ENCODE measurements at places on chromosomes 7 and 10.

GRCh38 chr7:50714857-50715256 lies 67.8 kb downstream of the GRB10 start:
- no peak for DNase-seq

DNA sequence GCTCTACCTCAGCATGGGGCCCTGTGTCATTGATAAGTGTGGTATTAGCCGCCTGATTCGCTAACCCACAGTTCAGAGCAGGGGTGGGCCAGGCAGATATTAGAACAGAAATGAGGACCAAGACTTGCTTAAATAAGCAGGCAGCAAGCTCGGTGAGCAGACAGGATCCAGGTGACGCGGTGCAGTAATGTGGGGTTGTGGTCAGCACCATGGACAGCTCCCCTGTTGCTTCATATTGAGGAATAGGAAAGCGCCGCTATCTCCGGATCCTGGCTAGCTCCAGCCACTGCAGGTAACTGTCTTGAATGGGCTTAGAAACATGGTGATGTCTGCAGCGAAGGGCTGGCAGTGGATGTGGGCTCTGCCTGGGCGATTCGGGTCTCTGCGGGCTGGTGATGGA lies 51.3 kb upstream of the GPR26 start:
- DNase-seq: no peak

DNA sequence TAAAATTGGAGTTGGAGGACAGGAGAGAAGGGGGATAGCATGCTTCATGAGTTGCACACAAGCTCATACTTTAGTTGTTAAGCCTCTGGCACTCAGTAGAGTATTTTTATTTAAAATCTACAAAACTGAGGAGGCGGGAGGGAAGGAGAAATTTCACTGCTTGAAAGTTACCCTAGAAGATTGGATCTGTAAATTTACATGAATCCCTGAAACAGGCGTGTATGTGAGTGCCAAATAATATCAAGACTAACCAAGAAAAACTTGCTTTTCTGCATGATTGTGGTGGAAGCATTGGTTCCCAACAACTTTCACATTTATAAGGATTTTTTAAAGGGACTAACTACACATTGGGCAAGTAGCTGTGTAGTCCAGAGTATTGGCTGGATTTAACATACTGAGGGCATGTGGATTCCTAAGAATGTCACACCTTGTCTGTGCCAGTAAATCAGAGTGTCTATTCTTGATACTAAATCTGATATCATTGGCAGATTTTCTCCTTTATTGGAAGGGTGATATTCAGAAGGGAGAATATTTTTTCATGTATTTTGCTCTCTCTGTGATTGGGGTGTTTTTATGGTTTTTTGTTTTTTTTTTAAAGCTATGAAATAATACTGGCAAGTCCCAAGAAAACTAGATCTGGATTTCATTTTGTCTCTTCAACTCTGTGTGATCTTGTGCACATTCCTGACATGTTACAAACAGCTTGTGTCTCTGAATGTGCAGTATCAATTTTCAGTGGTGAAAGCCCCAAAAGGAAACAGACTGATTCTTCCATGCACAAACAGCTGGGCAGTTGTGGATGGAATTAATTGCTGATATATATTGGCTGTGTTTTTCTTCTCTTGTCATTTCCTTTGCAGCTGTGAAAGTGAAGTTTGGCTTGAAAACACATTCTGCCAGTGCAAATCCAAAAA lies 67.2 kb downstream of the ADD3 start:
- DNase-seq: no peak

GRCh38 chr7:46076527-46076926 lies 155.5 kb upstream of the IGFBP3 start:
- DNase-seq: no peak

DNA sequence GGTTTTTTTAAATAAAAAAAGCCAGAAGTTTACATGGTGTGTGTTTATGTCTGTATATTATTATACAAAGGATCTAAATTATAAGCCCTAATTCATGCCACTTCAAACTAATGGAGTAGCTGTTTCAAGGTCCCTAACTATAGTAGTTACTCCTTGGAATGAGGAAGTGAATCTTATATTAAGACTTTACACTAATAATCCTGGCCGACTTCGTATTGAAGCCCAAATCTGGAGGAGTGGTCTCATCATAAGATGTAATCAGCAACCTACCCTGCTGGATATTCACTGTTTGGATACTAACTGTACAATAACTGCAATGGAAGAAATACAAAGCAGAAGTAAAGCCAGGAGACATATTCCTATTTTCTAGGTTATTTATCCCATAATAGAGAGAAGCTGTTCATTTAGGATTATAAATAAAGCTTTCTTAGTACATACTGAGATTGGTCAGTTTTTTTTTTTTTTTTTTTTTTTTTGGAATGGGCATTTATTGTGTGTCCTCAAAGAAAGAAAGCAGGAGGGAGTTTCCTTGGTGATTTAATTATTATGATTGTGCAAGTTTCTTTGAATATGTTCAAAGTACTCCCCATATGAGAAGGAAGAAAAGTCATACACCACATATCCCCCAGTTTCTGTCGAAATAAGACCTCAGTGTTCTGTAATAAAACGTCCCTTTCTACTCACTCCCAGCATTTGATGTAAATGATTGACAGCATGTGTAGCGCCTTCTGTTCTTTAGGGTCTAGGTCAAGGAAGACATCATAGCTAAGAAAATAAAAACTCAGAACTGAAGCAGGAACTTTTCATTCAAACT lies 397.8 kb downstream of the EXOC4 start:
- DNase-seq: no peak

DNA sequence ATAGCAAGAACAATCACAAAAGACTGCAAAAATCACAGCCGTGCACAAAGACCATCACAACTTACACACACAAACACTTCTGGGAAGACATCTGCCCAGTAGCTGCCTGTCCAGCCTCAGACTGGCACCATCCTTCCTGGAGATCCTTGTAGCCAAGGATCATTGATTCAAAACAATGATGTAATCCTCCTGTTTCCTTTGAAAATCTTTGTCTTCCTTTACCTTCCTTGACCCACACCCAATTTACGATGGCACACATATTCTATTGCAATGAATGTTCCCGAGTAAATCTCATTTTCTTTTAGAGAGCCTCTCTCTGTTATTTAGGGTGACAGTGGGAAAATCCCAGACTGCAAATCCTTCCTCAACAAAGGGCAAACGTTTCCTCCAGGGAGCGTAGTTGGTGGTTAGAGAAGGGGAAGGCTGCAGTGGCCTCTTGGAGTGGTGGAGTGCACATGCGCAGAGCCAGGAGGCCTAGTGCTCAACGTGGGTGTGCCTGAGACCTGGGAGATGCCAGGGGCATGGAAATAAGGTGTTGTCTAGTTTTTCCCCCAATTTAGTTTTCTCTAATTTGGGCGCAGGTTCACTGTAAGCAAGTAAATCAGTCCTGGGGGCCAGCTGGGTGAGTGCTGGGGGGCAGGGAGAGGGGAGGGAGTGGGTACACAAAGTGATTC lies 3.1 kb upstream of the INPP5A start:
- no peak for DNase-seq

DNA sequence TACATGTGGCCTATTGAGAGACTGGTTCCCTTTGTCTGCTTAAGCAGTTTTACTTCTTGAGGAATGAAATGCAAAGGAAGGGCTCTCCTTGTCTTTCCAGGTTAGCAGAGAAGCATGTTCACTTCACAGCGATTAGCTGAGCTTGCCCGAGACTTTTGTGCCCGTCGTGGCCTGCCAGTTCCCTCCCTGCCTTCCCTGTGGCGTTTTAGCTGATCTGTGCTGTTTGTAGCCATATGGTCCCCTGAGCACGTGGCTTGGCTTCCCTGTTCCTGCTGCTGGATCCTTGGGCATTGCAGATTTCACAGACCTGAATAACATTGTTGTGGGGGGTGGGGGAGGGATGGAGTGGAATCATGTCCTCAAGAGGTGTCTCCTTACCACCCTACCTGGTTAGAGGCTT lies 61.8 kb downstream of the SND1 start:
- DNase-seq: no peak

GRCh38 chr7:100604028-100604975 lies 2.1 kb downstream of the PCOLCE start:
- no peak for DNase-seq

- DNase-seq: no peak
These were observed 690.8 kb upstream of the FZD8 start for GRCh38 chr10:36332926-36333325.

GRCh38 chr10:68424454-68425014 lies 17.5 kb upstream of the RUFY2 start:
- DNase-seq: no peak

DNA sequence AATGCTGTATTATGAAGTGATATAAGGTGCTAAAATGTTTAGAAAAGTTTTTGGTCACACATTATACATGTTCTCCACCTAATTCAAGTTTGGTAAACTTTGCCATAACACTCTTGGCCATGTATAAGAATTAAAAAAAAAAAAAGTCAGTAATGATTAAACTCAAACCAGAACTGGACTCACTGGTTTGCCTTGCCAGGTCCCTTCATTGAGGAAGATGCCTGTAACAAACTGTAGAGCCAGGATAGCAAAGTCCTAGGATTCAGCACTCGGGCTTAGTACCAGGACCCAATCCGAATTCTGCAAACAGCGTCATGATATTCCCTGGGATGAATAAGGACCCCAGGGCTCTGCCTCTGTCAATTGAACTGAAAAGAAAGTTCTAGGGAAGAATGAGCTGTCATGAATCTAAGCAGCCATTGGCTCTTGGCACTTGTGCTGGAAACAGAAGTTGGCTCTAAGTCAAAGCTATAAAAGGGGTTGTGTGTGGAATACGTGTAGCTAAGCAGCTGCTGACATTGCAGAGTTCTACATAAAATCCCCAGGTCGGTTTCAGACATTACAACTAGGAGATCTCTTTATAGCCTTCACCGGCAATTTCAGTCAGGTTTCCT lies 216.9 kb downstream of the C7orf25 start:
- no peak for DNase-seq

DNA sequence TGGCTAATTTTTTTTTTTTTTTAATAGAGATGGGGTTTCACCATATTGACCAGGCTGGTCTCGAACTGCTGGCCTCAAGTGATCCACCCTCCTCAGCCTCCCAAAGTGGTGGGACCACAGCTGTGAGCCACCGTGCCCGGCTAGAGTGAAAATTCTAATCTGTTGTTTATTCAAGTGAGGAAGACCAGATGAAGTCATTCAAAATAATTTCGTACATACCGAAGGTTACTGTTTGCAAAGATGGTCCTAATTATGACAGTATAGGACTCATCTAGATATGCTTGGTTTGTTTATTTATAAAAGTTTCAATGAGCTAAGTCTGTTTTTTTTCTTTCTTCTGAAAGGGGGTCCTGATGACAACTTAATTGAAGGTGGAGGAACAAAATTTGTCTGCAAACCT lies 376.8 kb downstream of the EXOC4 start:
- DNase-seq: no peak

DNA sequence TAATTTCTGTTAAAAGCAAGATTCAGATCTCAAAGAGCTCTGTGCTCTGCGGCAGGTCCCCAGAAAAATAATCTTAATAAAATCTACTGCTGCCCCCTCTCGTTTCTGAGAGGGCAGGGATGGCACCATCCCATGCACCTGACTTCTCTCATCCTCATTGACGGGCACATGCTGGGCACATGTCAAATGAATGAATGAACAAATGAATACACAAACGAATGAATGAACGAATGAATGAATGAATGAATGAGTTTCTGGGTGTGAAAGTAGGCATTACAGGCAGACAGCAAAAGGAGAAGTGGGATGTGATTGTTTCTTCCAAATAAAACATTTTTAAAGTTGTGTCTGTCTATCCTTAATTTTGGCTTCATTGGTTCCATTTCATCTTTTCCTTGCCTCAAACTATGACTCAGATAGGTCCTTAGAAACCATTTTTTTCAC lies 398.1 kb upstream of the PRKCQ start:
- no peak for DNase-seq

- DNase-seq: no peak
These were observed 112.8 kb downstream of the LARP4B start for GRCh38 chr10:818526-819220.

- no peak for DNase-seq
These were observed 1.5 kb downstream of the KCND2 start for GRCh38 chr7:120274482-120274881.

GRCh38 chr7:113730309-113730955 lies 188.4 kb downstream of the PPP1R3A start:
- DNase-seq: no peak

GRCh38 chr7:7181519-7182155 lies 707 bp upstream of the C1GALT1 start:
- no peak for DNase-seq
